T1000 (cell line): ENCODE measurements at places on chromosomes 1 and 21.

DNA sequence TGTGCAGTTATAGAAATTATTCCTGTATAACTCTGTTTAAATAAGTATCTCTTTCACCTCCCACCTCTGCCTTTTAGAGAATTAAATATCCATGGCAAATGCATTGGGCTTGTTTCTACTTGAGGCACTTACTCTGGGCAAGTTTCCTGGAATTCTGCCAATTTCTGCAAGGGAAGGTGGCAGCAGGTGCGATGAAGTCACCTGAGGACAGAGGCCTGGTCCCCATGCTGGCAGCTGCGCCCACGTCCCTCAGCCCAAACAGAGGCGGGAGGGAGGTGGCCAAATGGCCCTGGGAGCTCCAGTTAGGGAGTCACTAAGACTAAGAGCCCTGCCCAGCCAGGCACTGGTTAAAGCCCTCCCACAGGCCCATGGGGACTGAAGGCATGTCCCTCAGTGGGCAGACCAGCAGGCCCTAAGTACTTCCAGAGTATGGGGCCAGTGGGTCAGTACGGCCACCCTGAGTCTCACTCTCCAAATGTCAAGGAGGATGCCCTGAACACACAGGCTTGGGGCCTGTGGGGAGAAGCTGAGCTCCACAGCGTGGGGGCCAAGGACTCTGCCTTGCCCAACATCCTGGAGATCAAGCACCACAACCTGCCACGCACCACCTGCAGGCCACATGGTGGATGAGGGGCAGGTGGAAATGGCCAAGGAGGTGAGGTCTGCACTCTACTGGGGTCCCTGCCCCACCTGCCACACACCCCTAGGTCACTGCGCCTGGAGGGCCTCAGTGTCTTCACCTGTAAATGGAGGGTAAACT, 19.4 kb downstream of the ACOT7 start:
- no peak for DNase-seq

DNA sequence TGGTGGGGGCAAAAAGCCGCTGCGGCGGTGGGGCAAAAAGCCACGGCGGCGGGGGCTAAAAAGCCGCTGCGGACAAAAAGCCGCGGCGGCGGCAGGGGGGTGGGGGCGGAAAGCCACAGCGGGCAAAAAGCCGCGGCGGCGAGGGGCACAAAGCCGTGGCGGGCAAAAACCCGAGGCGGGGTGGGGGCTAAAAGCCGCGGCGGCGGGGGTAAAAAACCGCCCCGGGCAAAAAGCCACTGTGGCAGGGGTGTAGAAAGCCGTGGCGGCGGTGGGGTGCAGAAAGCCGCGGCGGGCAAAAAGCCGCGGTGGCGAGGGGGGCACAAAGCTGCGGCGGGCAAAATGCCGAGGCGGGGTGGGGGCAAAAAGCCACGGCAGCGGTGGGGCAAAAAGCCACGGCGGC, 3901.8 kb downstream of the SRGAP2C start:
- no peak for DNase-seq

DNA sequence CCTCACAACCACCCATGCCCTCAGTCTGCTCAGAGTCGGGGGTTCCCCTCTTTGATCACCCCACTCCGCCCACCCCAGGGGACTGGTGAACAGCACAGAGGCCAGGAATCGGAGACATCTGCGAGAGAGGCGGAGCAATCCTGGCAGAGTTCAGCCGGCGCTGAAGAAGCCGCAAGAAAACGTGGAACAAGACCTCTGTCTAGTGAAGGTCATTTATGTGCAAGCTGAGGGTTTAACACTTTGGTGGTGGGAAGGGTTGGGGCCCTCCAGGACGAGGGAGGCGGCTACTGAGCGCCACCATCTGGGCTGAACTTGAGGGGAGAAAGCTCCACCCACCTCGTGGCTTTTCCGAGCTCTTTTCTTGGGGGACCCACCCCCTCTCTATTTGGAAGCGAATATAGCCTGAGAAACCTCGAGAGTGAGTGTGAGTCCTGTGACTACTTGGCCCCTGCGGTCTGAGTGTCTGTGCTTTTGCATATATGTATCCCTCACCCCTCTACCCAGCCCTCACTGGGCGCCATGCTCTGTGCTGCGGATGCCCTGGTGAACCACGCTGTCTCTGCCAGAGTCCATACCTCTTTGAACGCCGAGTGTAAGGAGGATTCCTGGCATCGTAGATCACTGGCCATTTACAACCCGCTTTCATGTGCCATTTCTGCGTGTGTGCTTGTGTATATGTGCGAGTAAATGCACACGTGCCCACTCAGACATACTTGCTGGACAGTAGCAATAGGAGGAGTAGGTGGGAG, 1.2 kb upstream of the EPHA10 start:
- no peak for DNase-seq

GRCh38 chr1:161297415-161297814, 12.4 kb downstream of the MPZ start:
- no peak for DNase-seq

DNA sequence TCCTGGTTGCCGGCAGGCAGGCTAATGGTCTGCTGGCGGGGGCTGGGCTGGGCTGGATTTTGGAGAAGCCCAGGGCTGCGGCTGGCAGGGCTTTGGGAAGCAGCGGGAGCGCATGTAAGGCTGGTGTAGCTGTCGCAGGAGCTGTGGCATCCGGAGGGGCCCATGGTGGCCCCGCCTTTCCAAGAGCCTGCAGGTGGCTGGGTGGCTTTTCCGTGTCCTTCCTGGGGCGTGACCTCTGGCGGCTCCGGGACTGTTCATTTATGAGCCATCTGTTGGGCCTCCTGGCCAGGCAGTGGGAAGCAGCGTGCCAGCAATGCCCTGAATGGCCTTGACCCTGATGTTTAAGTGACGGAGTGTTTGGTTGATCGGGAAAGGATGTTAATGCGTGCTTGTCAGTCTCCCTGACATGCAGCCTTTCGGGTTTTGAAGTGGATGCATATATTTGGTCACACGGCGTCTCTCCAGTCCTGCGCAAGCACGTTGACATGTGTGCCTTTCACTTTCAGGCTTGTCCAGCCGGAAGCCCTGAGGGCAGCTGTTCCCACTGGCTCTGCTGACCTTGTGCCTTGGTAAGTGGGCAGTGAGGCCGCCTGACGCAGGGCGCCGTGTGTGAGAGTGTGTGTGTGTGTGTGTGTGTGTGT, 38.5 kb downstream of the AGPAT3 start:
- DNase-seq, result no peak
